ENCODE measurements at places on chromosomes 16 and 17.

DNA sequence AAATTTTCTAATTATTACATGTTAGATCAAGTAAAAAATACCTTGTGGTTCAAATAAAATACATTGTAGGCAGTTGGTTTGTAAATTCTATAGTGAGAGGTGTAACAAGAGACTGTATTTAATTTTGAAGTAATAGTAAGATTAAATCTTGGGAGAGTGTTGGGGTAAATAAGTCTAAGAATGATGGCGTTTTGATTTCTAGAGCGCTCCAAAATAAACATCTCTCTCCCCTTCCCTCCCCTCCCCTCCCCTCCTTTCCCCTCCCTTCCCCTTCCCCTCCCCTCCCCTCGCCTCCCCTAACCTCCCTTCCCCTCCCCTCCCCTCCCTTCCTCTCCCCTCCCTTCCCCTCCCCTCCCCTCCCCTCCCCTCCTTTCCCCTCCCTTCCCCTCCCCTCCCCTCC, 200.6 kb upstream of the EEF2KMT start:
- no peak for DNase-seq

DNA sequence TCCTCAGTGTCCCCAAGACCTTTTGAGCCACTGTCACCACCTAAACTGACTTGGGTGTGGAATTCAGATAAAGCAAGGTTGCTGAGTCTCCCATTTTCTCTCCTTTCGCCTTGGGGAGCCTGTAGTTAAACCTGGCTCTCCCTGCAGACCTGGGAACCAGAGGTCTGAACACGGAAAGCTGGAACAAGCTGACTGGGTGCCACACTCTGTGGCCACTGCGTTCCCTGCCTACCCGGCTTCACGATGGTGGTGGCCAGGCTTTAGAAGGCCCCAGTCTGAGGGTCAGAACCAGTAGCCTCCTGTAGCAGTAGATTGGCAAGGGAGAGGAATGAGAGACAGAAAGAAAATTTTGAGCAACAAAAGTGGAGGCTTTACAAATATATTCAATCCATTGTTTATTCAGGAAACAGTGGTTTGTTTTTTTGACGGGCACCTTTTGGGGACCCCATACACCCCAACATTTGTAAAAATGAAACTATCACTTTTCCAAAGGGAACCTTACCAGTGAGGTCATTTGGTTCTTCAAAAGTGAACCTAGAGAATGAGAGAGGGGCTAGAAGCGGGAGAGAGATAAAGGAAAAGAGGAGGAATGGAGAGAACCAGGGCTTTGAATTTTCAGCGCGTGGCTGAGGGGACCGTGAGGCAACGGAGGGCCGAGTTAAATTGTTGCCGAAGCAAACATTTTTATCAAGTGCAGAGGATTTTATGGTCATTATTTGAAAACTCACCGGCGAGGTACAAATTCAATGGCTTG, 1.8 kb upstream of the HOXB8 start:
- no peak for DNase-seq

DNA sequence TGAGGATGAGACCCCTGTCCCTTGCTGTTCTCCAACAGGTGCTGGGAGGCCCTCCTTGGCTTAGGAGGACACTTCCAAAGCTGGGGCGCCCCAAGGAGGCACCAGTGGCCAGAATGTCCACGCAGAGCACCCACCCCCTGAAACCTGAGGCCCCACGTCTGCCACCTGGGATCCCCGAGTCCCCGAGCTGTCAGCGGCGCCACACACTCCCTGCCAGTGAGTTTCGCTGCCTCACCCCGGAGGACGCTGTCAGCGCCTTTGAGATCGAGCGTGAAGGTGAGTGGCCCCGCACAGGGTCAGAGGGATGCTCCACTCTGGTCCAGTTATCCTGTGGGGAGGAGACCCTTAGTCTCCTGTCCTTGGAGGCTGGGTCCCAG, 1.2 kb downstream of the AANAT start:
- DNase-seq: no peak

GRCh38 chr17:39787743-39788484, 50.2 kb downstream of the GRB7 start:
- DNase-seq: no peak

DNA sequence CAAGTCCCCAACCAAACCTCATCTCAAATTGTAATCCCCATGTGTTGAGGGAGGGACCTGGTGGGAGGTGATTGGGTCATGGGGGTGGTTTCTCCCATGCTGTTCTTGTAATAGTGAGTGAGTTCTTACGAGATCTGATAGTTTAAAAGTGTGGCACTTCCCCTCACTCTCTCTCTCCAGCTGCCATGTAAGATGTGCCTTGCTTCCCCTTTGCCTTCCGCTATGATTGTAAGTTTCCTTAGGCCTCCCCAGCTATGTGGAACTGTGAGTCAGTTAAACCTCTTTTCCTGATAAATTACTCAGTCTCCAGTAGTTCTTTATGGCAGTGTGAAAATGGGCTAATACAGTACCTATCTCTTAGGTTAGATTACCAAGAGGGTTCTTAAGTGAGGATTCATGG, 5.8 kb downstream of the PMFBP1 start:
- DNase-seq: no peak

DNA sequence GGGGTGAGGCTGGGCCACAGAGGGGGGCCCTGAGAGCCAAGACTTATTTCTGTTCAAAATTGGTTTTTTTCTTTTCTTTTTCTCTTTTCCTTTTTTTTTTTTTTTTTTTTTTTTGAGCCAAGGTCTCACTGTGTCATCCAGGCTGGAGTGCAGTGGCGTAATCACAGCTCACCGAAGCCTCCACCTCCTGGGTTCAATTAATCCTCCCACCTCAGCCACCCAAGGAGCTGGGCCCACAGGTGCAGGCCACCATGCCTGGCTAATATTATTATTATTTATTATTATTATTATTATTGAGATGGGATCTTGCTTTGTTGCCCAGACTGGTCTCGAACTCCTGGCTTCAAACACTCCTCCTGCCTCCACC, 17.5 kb upstream of the CACNA1H start:
- DNase-seq: no peak

- no peak for DNase-seq
Measured at GRCh38 chr17:33225509-33225908, 67.6 kb downstream of the ASIC2 start.

GRCh38 chr17:14840616-14841231, 424.4 kb downstream of the PMP22 start:
- DNase-seq: no peak

DNA sequence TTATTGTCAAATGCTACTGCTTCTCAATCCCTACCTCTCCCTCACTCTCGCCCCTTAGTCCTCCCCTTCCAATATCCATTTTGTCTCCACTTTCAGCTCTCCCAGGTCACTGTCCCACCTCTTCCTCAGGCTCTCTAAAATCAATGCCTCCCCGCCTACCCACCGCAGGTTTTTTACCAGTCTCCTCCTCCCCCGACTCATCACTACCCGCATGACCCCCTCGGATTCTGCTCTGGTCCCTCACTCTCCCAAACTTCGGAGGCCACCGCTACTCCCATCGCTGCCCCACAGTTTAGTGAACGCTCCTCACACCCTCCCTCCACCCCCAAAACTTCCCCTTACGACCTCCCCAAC, 513 bp downstream of the CRLF3 start:
- peak; percentile 42 for DNase-seq

GRCh38 chr17:78351449-78352006, 8.3 kb downstream of the SOCS3 start:
- DNase-seq: no peak

DNA sequence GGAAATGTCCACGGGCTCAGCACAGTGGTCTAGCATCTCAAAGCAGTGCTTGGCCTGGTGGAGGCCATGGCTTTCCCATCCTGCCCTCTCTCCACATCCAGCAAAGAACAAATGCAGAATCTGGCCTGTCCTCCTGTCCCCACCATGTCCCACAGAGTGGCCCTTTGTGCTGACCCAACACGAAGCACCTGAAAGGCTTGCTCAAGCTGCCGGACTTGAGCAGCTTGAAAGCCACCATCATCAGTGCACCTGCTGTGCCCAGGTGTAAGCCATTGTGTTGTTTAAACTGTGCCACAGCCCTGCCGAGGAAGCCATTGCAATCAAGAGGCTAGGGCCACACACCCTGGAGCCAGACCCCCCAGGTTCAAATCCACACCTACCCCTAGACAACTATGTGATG, 115.5 kb downstream of the SOCS1 start:
- DNase-seq: no peak

GRCh38 chr17:78557598-78558039, 19.6 kb downstream of the DNAH17 start:
- no peak for DNase-seq

GRCh38 chr17:81285179-81285878, 9.8 kb downstream of the SLC38A10 start:
- peak; percentile 70 for DNase-seq

- DNase-seq: no peak
Measured at GRCh38 chr16:30090610-30091331, 953 bp downstream of the TBX6 start.

GRCh38 chr16:24318680-24319079, 62.5 kb downstream of the CACNG3 start:
- no peak for DNase-seq

DNA sequence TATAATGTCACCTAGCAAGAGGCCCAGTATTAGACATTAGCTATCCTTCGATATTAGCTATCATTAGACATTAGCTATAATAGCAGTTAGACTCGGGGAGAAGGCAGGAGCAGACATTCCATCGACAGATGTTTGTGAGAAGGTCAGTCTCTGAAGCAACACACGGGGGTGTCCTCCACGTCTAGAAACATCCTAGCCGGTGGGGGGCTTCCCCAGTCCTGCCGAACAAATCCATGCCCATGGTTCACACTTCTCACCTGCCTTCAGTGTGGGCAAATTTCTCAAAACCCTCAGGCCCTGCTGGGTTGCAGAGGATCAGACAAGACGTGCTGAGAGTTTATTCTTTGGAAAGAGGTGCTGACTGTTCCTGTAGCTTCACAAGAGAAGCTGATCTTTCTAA, 151.1 kb downstream of the IRF8 start:
- no peak for DNase-seq

GRCh38 chr17:35801583-35802224, 6.3 kb upstream of the MMP28 start:
- DNase-seq: no peak

- no peak for DNase-seq
Measured at GRCh38 chr17:42142371-42142896, 12.4 kb downstream of the RAB5C start.

- no peak for DNase-seq
Measured at GRCh38 chr17:1156864-1157263, 22.9 kb downstream of the ABR start.

DNA sequence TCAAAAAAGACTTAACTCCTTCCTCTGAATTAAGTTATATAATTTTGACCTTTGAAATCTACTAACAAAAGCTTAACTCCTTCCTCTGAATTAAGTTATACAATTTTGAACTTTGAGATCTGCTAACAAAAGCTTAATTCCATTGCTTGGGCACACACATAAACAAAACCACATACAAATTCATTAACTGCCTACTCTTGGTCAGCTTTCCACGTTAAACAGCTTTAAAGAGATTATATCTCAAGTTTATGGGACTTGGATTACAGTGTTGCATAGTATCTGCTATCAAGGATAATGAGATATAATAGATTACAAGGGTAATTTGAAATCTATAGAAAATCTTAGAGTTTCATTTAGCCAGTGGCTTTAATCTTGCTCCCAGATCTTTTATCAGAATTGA, 23.5 kb downstream of the COX10 start:
- no peak for DNase-seq

DNA sequence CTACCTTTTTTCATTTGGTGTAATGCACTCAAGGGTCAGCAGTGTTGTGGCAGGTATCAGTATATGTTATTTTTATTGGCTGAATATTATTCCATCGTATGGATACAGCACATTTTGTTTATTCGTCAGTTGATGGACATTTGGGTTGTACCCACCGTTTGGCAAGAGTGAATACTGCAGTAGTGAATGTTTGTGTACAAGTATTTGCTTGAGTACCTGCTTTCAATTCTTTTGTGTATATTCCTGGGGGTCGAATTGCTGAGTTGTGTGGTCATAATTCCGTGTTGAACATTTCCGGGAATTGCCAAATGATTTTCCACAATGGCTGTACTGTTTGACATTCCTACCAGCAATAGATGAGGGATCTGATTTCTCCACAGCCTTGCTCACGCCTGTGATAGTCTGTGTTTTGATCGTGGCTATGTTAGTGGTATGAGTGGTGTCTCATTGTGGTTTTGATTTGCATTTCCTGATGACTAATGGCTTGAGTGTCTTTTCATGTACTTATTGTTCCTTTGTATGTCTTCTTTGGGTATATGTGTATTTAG, 108.4 kb downstream of the OR1D5 start:
- no peak for DNase-seq

DNA sequence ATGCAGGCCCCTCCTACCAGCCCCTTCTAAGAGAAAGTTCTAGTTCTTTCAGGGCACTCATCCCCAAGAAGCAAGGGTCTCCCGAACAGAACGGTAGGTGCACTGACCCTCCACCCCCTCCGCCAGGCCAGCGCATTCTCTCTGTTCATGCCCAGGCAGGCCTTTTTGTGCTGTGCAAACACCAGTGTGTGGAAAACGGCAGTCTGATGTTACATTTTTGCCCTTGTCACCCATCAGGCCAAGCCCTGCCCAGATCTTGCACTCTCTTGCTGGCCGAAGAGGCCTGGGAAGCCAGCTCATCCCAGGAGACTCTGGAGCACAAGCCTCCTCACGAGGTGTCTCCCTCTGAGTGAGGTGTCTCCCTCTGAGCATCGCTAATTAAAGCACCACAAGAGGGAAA, 16.1 kb upstream of the MTSS2 start:
- no peak for DNase-seq

DNA sequence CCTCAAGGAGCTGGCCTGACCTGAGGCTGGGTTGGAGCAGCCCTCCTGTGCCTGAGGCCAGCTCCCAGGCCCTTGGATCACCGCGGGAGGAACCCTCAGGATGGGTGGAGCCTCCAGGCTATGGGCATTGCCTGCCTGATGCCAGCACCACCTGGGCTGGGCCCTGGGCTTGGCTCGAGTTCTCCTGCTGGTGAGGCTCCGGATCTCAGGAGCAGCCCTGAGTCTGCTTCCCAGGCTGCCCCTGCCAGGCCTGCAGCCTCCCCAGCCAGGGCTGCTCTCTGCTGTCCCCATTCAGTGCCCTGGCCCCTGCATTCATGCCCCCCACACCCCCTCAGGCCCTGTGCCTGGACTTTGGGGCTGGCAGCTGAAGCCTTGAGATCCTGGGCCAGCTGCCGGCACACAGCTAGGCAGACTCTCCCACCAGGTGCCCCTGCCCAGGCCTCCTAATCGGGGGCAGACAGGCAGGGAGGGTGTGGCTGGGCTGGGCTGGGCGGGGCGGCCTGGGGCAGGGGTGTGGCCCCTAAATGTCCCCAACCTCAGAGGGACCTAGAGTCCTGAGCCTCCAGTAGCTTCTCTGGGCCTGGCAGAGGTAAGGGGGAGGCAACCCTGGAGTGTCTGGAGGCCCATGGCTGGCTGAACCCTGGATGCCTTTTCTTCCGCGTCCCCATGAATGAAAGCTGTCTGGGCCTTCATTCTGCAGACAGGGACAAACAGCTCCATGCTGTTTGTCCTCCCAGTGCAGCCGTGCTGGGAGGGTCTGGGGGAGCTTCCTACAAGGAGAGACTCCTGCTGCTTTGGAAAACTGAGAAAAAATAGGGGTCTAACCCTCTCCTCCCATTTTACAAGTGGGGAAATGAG, 1.1 kb upstream of the PIGQ start:
- DNase-seq: no peak

GRCh38 chr17:80177986-80178595, 8.3 kb downstream of the CARD14 start:
- DNase-seq: no peak

GRCh38 chr17:5745111-5745813, 161.0 kb upstream of the NLRP1 start:
- DNase-seq: no peak

GRCh38 chr16:28288114-28288513, 4.2 kb upstream of the SBK1 start:
- DNase-seq: no peak

GRCh38 chr17:11805138-11805537, 192.1 kb downstream of the ZNF18 start:
- DNase-seq: no peak
